Stimulated activated CD4-positive, alpha-beta T cell treated with anti-CD3 and anti-CD28 coated beads, Interleukin-2, amount 100 ng/mL, for 24 hours (primary cell): ENCODE measurements at places on chromosomes 12 and 14.
A peak's percentile ranks its signal among the peaks of the same experiment; 100 is the strongest.

DNA sequence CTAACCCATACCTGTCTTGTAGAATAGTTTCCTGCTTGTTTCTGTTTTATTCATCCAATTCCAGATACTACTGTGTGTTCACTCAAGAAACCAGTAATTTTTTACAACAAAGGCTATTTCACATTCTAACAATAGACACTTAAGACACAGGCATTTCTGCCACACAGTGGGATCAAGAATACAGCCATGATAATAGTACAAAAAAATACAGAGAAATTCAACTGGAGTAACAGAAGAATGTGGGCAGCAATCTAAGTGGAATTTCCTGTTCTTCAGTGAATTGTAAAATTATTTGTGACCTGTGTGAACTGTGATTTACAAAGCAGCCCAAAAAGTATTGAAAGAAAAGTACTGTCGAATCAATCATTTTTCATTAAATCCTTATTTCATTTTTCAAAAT is 282.9 kb downstream of the CCER1 start:
- no peak for DNase-seq

DNA sequence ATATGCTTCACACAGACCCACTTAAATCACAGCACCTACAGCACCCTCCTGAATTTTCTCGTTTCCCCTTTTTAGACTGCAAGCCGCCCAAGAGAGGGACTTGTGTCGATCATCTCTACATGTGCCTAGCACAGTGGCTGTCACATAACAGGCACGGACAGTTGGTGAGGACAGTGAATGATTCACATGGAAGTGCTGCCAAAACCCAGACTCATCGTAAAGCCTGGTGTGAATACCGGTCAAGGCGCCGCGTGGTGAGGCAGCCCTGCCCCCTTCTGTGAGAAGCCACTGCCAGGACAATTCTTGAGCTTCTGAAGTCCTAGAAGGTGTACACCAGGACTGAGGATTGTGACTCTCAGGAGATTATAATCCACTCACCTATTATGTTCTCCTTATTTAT is 44.3 kb downstream of the ATG2B start:
- no peak for DNase-seq

GRCh38 chr12:42969355-42969754 is 379.8 kb upstream of the PRICKLE1 start:
- no peak for DNase-seq

DNA sequence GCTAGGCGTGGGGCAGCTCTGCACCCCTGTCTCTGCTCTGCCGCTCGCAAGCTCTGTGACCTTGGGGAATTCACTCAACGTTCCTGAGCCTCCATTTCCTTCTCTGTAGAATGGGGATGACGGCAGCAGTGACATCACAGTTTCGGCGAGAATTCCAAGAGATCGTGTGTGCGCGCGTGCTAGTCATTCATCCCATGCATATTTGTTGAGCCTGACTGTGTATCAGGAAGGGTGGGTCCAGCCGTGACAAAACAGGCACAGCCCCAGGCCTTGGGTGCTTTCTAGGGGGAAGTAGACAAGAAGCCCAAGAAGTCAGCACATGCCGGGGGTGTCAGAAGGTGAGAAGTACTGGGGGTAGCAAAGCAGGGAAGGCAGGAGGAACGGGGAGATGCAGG is 145.6 kb upstream of the NCOR2 start:
- DNase-seq, result no peak

GRCh38 chr12:20885116-20885515 is 74.6 kb downstream of the SLCO1B3 start:
- no peak for DNase-seq

DNA sequence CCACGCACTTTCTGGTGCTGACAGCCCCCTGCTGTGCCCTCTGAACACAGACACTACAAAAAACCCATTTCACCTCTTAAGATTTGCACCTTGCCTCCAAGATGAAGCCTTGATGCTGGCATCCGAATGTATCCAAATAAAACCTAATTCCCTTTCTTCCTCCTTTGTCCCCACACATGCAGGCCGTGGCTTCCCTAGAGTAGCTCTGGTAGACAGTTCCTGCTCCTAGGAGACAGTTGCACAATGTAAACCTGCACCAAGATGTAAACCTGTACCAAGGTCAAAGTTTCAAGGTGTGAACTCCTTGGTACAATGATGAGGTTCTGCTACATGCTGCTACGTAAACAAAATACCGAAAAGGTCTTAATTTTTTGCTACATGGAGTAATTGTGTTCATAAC is 625 bp upstream of the ABHD12B start:
- DNase-seq, result no peak

DNA sequence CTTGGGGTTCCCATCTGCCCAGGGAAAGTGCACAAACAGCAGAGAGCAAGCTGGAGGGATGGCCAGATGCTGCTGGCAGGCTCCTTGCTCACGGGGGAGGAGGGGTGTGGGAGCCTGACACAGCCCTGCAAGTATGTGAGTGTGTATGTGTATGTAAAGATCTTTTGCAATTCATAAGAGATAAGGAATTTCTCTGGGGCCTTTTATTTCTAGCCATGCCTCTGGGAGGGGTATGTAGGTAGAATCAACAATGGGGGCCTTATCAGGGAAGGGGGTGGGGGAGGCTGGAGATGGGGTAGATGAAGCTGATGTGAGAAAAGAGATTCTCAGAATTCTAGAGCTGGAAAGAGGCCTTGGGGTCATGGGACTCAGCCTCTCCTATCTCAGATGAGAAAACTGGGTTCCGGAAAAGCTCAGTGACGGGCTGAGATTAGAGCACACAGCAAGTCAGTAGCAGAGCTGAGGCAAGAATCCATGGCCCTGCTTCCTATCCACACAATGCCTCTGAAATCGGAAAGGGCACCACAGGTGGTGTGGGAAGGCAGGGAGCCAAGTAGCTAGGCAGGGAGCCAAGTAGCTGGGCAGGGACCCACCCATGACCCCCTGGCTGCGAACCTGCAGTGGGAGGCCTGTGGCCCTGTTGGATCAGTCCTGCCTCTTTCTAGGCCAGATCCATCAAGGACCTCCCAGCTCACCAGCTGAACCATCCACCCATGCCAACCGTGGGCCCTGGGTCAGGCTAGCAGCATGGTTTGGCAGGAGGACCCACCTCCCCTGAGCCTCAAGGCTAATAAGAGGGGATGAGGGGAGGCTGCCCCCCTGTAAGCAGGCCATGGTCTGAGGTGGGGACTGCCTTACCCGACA is 54.7 kb downstream of the PLEKHG3 start:
- no peak for DNase-seq

DNA sequence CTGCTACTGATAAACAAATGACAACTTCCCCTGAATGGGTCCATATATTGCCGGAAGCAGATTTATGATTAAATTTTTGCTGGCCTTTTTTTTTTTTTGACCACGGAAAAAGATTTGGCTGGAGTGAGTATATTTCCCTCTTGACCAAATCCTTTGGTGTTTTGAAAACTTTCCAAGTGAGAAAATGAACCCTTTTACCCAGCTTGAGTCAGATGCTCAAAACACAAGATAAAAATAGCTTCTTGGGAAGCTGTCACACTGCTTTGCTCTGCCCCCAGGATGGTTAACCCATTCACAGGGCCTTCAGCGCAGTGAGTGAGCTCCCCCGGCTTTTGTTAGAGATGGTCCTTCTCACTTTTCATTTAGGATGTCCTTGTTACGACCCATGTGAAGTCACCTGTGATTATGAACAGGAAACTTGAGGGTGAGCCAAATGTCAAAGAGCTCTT is 224.3 kb downstream of the PELI2 start:
- no peak for DNase-seq

- no peak for DNase-seq
Measured at GRCh38 chr12:62434494-62435302, 31.9 kb upstream of the MON2 start.

GRCh38 chr12:128267651-128268378 is 845 bp downstream of the TMEM132C start:
- DNase-seq, result no peak

- no peak for DNase-seq
Measured at GRCh38 chr12:120775862-120776552, 50.4 kb downstream of the ACADS start.

- no peak for DNase-seq
Measured at GRCh38 chr14:76651410-76652055, 109.7 kb upstream of the VASH1 start.

DNA sequence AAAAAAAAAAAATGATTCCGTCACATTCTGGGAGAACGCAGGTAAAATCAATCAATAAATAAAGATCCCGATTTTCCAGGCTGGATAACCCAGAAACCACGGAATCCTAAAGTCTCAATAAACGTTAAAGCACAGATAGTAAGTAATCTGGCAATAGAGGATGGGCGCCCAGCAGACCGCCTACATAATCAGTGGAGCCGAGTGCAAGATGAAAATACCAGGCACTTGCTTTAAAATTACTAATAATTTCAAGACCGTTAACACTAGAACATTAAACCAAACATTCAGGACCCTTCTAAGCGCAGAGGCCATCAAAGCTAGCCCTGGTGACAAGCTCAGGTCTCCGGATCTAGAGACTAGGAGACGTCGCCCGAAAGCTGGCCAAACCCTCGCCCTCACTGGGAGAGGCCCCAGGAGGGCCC is 1.2 kb upstream of the DCAF11 start:
- no peak for DNase-seq

GRCh38 chr12:86662464-86662863 is 406.3 kb upstream of the MGAT4C start:
- no peak for DNase-seq

DNA sequence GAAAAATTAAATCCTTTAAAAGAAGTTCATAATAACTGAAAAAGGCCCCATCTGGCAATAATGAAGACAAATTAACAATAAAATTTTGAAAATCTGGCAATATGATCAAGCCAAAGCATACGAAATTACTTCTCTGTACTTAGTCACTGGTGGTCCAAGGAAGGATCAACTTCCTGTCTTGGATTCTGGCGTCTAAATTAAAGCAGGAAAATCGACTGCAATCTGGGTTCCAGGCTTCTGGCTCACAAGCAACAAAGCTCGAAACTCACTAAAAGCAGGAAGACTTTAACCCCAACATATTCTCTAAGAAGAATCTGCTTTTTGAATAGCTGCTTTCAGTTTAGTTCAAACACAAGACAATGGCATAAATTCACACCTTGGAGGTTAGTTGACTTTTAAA is 49.7 kb downstream of the LRIG3 start:
- DNase-seq, result no peak

GRCh38 chr12:124194893-124195566 is 99.9 kb upstream of the RFLNA start:
- DNase-seq, result no peak

GRCh38 chr14:100334904-100335303 is 11.8 kb downstream of the SLC25A47 start:
- DNase-seq, result no peak

GRCh38 chr12:131536337-131536736 is 174.6 kb upstream of the SFSWAP start:
- DNase-seq, result peak; percentile 34

DNA sequence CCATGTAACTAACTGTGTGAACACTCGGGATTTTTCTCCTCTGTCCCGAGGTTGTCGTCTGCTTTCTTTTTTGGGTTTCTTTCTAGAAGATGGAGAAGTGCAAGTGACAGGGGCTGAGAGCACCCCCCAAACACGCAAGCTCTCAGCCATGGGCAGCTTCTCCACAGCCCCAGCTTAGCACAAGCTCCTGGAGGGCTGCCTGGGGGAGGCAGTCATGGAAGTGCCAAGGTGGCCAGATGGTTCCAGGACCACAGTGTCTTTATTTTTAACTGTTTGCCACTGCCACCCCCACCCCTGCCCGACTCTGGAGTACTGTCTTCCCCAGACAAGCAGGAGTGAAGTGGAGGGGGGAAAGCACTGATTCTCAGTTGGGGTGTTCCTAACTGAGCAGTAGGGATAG is 58.2 kb downstream of the ST8SIA1 start:
- no peak for DNase-seq

DNA sequence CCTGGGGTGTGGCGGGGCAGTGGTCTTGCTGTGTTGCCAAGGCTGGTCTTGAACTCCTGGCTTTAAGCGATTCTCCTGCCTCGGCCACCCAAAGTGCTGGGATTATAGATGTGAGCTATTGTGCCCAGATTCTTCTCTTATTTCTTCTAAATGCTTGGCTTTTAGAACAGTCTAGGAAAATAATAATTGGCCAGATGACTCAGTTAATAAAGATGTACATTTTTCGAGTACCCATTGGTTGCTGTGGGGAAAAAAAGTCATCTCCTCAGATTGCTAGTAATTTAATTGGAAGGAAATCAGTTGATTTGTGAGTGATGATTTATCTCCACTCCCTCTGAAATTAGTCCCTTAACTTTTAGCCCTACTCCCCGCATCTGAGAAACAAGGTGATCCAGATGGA is 45.5 kb downstream of the CHST11 start:
- no peak for DNase-seq

GRCh38 chr12:90166671-90167070 is 458.0 kb upstream of the ATP2B1 start:
- no peak for DNase-seq

- DNase-seq, result no peak
Measured at GRCh38 chr12:115953450-115953849, 324.0 kb downstream of the MED13L start.

DNA sequence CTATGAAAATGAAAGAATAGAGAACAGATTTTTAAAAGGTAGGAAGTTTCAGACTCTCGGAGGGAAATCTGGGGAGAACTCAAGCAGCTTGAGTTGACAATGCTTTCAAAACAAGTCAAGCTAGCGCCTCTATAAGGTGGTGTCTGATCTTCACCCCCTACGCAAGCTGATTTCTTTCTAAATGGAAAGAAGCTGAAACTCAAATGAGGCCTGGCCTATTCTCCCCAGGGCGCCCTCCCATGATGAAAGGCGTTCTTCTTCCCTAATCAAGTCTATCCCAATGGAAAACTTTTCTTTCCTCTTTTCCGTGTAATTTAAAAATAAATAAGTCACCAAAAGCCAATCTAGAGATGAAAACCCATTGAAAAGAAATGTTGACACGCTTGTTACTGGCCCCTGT is 20.6 kb downstream of the PTHLH start:
- no peak for DNase-seq

- no peak for DNase-seq
Measured at GRCh38 chr12:108580531-108580930, 17.4 kb downstream of the TMEM119 start.

DNA sequence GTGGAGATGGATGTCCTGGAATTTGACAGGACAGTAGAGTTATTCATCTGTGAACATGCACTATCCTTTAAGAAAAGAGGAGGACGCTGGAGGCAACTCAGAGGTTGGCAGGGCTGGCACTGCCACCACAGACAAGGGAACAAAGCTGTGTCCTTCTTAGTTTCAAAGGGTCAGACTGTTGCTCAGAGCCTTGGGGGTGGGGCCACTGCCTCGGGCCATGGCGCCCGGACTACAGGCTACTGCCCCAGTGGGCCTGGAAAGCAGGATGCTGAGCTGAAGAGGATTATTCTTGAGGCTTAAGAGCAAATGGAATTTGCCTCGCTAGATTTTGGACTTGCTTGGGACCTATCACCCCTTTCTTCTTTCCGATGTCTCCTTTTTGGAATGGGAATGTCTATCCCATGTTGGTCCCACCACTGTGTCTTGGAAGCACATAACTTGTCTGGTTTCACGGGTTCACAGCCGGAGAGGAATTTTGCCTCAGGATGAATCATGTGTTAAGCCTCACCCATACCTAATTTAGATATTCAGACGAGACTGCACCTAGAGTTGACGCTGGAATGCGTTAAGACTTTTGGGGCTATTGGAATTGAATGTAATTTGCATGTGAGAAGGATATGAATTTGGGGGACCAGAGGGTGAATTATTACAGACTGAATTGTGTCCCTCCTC is 114.8 kb upstream of the RFLNA start:
- DNase-seq, result no peak
